Activated CD8-positive, alpha-beta memory T cell treated with anti-CD3 and anti-CD28 coated beads, Interleukin-2, amount 10 ng/mL, durations not matched to agents 7 days and 5 days (primary cell): ENCODE measurements at places on chromosomes 16 and 17. TPM values are rescaled to one million over a fixed set of nuclear protein-coding genes. Genes with fewer than 3 reads are reported as not detected.

- H3K27ac ChIP-seq: no peak overlapping the region
- peaks cover 5% of the 10 kb centered on the region for H3K4me1 ChIP-seq
- no peak overlapping the region for H3K4me3 ChIP-seq
- peaks cover 16% of the 10 kb centered on the region for H3K27me3 ChIP-seq
Measured at GRCh38 chr16:18958621-18959029, 25.1 kb upstream of the TMC7 start.

The CACNA1H gene
- total RNA-seq: 1.3 TPM

DNA sequence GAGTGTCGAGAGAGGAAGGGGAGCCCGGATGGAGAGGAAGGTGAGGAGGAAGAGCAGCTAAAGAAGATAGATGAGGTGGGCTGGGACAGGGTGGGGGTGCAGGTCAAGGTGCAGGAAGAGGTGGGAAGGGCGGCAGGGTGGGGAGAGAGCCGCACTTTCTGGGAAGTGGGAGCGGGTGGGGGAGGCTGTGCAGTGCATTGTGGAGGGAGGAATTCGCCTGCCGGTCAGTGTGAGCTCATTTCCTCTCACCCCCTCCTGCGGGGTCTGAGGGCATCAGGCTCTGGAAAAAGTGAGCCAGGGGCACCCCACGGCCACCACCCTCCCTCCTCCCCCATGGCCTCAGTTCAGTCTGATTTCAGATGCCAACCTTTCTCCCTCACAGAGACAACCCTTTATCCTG lies 2.5 kb upstream of the ARHGAP23 start:
- no peak overlapping the region for H3K4me3 ChIP-seq
- DNase-seq: no peak
- H3K27ac ChIP-seq: no peak overlapping the region
- H3K36me3 ChIP-seq: no peaks in the 10 kb centered on the region

DNA sequence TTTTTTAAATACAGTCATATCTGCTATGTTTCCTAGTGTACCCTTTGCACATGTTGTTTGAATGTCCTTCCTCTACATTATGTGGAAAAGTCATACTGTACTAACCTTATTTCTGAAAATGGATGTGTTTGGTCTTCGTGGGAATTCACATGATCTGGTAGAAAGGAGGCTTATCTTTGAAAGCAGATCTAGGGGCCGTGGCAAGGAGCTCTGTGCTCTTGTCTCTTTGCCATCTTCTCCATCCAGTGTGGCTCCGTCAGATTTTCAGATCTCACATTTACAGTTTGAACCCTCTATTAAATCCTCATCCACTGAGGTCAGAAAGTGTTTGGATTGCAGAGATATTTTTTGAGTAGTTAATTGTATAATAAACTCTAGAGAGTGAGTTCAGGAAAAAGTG lies 32.9 kb downstream of the MAP2K4 start:
- H3K27ac ChIP-seq: peak overlapping the region; percentile 86
- peak overlapping the region; percentile 66 for H3K4me3 ChIP-seq
- no peak for DNase-seq
- peaks cover 15% of the 10 kb centered on the region for H3K36me3 ChIP-seq
- H3K27me3 ChIP-seq: no peaks in the 10 kb centered on the region

The HS3ST3B1 gene
- 24.9 TPM for total RNA-seq

DNA sequence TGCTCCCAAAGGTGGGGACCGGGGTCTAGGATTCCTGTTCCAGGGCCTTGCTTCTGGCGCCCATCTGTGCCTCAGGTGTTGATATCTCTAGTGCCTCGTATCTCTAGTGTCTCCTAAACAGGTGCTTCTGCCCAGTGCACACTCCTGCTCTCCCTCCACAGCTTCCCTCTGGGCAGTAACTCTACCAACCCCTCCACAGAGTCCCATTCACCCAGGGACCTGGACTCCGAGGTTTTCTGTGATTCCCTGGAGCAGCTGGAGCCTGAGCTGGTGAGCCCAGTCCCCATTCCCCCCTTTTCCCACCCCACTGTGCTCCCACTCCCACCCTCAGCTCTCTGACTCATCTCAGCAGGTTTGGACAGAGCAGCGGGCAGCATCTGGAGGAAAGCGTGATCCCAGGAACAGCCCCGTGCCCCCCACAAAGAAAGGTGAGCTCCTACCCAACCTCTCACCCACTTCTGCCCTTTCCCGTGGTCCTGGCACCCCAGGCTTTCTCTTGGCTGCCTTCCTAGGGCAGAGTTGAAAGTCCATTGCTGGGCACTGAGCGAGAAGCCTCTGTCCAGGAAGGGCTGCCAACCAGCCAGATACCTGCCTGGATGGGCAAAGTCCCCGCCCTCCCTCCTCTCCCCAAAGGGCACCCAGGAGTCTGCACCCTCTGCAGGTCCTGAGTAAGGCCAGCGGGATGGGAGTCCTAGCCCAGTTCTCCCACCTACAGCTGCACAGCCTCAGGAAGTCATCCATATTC lies 2.2 kb downstream of the ACBD4 start:
- no peaks in the 10 kb centered on the region for H3K36me3 ChIP-seq
- H3K27ac ChIP-seq: no peak overlapping the region
- DNase-seq: no peak
- no peak overlapping the region for H3K4me3 ChIP-seq
- H3K4me1 ChIP-seq: peaks cover 26% of the 10 kb centered on the region
- H3K27me3 ChIP-seq: no peaks in the 10 kb centered on the region

- no peaks in the 10 kb centered on the region for H3K27me3 ChIP-seq
- no peak overlapping the region for H3K4me3 ChIP-seq
- DNase-seq: no peak
Measured at GRCh38 chr16:88879788-88880055, 13.3 kb upstream of the PABPN1L start.

- H3K36me3 ChIP-seq: no peaks in the 10 kb centered on the region
- no peaks in the 10 kb centered on the region for H3K27me3 ChIP-seq
- no peak for DNase-seq
- peaks cover 16% of the 10 kb centered on the region for H3K4me1 ChIP-seq
- no peak overlapping the region for H3K4me3 ChIP-seq
- H3K27ac ChIP-seq: no peak overlapping the region
Measured at GRCh38 chr17:17739388-17740066, 58.3 kb downstream of the RAI1 start.

DNA sequence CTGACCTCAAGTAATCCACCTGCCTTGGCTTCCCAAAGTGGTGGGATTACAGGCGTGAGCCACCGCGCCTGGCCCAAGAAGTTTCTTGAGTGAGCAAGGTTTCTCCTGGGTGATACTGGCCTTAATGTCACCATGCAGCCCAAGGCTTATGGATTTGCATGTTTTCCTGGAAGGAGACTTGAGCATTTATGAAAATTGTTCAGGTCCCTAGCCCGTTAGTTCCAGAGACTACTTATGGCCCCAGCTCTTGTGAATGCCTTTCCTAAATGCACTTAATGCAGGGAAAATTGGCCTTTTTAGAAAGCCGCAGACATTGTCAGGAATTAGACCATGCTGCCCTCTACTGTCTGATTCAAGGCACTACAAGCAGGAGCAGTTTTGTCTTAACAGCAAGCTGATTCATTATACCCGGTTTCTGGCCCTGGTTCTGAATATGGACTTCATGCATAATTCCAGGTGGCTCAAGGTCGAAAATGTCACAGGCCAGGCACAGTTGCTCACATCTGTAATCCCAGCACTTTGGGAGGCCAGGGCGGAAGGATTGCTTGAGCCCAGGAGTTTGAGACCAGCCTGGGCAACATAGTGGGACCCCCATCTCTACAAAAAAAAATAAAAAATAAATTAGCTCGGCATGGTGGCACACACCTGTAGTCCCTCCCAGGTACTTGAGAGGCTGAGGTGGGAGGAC lies 91.3 kb downstream of the SNX29 start:
- no peak overlapping the region for H3K4me3 ChIP-seq
- H3K36me3 ChIP-seq: no peaks in the 10 kb centered on the region
- no peaks in the 10 kb centered on the region for H3K27me3 ChIP-seq
- no peaks in the 10 kb centered on the region for H3K4me1 ChIP-seq

GRCh38 chr17:80885947-80886582 lies 105.6 kb upstream of the CHMP6 start:
- no peaks in the 10 kb centered on the region for H3K27me3 ChIP-seq
- no peak for DNase-seq
- no peak overlapping the region for H3K4me3 ChIP-seq
- H3K27ac ChIP-seq: peak overlapping the region; percentile 28
